Head of caudate nucleus (tissue), 42 donors: ENCODE measurements at places on chromosomes 13 and 19.

GRCh38 chr13:83197316-83197715 lies 685.0 kb downstream of the SLITRK1 start:
- no peak for DNase-seq

DNA sequence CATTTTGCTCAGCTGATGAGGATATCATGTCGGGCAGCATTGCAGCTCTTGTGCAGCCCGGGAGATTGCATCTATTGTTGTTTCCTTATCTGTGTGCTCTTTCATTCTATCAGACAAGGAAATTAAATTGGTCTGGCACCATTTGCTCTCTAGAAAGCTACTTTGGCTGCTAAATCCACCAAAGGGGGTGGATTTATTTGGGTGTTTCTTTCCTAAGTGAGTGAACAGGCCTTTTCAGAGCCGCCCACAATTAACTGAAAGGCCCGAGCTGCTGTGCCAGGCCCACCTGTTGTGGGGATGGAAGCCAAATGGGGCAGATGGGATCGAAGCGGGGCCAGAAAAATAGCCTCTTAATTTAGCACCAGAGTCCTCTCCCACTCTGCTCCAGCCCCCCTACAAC lies 99.4 kb downstream of the DNAJC15 start:
- no peak for DNase-seq

GRCh38 chr19:1685046-1685445 lies 32.6 kb upstream of the TCF3 start:
- DNase-seq = no peak

- DNase-seq = no peak
Observed at GRCh38 chr19:47509973-47510372, 4.9 kb downstream of the NAPA start.

DNA sequence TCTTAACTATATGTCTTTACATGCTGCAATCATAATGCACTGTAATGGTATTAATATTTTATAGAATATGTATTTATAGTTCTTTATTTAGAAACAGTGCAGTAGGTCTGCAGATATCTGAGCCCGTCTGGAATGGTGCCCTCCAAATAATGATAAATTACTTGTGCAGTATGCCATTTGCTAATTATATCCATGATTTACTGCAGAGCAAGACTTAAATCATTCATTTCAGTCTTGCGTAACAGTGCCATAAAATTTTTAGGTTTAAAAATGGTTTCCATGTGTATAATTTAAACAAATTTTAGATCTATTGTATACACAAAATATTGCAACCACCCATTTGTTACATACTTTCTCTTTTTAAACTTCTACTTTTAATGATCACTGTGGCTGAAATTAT lies 175.1 kb downstream of the ZNF536 start:
- DNase-seq = no peak

- no peak for DNase-seq
Observed at GRCh38 chr13:100361504-100361903, 227.1 kb downstream of the GGACT start.

DNA sequence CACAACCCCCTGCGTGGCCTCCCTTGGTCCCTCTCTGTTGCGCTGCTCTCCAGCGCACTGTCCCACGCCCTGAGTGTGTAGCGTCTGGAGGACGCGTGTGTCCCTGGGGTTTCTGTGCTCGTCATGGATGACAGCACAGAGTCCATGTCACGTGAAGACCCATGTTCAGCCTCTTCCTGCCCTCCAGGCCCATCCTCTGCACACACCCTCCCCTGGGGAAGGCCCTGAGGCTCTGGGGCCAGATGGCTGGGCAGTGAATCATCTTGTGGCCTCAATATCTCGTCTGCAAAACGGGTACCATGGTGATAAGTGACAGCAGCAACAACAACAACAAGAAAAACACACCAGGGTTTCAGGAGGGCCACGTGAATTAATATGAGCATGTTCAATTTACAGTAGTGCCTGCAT lies 71.5 kb upstream of the ARHGEF7 start:
- DNase-seq = no peak

DNA sequence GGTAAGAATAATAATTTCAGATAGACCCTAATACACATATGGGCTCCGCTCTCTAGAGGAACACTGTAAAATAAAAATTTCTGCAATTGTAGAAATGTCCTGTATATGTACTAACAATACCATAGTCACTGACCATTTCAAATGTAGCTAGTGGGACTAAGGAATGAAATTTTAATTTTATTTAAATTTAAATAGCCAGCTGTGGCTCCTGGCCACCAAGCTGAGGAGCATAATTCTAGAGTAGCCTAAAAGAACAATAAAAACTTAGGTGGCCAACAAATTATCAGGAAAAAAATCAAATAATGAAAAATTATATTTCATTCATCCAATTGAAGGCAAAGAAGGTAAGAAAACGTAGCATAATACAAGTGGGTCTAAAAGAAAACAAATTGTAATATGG lies 240.9 kb upstream of the MIR17HG start:
- DNase-seq = no peak

DNA sequence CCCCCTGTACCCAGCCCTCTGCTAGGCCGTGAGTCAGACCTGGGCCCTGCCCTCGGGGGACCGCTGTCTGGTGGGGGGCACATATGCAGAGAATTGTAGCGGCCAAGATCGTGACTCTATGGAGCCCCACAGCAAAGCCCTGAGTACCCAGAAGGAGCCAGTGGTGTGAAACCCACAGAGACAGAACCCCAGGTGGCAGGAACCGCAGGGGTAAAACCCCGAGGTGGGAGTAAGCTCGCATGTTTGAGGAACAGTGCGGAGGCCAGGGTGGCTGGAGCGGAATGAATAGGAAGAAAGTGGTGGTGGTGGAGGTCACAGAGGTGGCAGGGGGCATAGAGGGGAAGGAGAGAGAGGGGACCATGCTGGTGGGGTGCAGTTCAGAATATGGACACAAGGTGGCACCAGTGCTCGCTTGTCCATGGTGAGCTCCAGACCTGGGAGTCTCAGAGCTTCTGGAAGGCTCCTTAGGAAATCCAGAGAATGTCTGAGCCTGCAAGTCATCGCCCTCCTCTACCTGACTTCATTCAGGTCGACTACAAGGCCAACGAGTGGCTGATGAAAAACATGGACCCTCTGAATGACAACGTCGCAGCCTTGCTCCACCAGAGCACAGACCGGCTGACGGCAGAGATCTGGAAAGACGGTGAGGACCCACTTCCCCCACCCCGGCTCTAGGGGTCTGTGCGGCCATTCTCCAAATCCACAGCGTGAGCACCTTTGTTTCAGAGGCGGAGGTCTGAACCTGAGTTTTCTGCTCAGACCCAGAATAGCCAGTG lies 48.9 kb downstream of the MYH14 start:
- peak; percentile 32 for DNase-seq

- no peak for DNase-seq
Observed at GRCh38 chr13:100673376-100673712, 1.3 kb downstream of the TMTC4 start.

GRCh38 chr19:16112778-16113177 lies 1.1 kb downstream of the RAB8A start:
- DNase-seq = no peak

DNA sequence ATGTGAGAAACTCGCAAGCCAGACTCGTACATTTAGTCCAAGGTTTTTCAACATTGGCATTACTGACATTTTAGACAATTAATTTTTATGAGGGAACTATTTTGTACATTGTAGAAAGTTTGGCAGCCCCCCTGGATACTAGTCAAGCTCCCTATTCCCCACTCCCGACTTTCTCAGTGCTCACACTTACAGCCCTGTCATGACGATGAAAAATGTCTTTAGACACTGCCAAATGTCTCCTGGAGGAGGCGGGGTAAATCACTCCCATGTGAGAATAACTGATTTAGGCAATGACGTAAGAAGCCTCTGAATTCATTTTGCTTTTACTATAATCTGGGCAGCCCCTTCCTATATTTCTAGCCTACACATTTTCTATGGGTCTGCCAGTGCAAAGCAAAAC lies 535.8 kb upstream of the KLHL1 start:
- no peak for DNase-seq

GRCh38 chr13:43785650-43786471 lies 911 bp downstream of the ENOX1 start:
- DNase-seq = peak; percentile 94

- peak; percentile 48 for DNase-seq
Observed at GRCh38 chr13:29758531-29759114, 91.8 kb downstream of the UBL3 start.

DNA sequence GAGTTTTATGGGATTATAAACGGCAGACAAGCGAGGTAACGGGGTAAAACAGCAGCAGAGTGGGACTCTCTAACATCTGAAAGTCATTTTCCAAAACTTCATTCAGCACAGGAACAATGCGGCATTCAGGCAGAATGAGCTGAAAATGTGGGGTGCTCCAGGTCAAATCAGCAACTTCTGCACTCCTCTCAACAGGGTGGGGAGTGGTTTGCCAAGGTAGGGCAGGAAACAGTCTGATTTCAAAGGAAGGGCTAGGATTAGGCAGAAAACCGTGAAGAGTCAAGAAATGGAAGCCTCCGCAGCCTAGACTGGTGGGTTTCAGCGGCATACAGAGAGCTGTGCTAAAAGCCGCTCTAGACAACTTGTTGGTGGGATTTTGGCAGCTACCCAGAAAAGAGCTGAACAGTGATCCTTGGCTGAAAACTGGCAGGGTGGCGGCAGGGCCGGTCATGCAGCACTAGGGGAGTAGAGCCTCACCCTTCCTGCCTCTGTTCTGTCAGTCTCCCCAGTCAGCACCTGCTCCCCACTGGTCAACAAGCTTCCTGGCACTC lies 154.2 kb upstream of the KLF12 start:
- peak; percentile 34 for DNase-seq

DNA sequence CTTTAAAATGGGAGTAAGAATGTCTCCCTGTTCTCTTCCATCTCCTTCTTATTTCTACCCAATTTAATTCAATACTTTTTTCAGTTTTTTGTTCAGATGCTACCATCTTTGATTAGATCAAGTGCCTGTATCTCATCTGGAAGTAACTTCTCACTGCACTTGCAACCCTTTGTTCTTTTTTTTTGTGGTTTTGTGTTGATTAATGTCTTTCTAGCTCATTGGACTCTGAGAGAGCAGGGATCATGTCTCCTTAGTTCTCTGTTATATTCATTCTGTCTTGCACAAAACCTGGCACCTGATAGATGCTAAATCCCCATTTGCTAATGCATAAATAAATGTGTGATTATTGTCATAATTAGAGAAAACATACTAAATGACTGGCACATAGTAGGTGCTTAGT lies 834 bp upstream of the ITGBL1 start:
- no peak for DNase-seq

DNA sequence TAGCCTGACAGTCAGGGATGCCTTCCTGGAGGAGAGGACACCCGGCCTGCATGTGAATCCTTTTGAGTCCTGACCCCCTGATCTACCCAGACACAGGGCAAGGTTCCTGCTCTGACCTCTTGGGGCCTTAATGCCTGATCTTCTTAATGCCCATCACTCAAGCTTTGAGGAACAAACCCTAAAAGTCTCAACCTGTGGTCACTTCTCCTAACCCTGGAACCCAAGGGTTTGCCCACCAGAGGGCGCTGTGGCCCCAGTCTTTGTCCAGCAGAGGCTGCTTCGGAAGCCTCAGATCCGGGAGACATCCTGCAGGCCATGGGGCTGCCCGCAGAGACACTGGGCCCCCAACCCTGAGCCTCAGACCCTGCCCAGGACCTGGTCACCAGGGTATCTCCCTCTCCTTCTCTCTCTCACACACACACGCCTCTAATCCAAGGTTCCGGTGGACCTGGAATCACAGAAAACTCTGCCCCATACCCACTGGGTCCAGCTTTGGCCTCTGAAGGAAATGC lies 9.8 kb upstream of the DPF1 start:
- DNase-seq = peak; percentile 82

DNA sequence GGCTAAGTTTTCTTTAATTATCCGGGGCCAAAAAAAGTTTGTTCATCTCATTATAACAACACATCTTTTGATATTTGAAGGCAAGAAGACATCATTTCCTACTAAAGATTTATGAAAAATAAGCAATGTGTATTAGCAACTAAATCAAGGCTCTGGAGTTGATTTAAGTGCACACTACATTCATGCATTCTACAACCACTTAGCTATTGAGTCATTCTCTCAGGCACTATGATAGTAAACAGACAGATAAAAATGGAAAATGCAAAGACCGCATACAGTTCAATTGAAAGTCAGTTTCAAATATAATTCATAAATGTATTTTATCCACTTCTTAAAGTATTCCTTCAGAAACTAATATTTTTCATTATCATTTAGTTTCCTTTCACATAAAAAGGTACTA lies 1395.2 kb downstream of the PCDH9 start:
- no peak for DNase-seq
